ENCODE measurements at places on chromosomes 12 and 14.

GRCh38 chr12:94372461-94372860, 87.2 kb downstream of the CEP83 start:
- no peak for DNase-seq

DNA sequence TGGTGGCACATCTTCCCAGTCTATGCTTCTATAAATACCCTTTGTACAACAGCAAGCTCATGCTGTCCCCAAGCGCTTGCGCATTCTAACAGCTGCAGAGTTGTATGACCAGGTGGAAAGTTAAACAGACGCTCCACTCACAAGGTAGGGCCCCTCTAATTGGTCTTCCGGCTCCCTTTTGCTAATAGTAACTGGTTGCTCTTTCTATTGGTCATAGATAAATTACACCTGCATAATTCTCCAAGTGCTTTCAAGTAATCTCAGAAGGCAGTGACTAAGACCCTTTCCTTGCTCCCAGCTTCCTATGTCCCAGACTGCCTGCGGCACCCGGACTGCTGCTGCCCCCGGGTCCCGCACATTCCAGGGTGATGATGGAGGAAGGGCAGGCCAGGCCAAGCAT, 6.1 kb upstream of the TSPAN9 start:
- no peak for DNase-seq

DNA sequence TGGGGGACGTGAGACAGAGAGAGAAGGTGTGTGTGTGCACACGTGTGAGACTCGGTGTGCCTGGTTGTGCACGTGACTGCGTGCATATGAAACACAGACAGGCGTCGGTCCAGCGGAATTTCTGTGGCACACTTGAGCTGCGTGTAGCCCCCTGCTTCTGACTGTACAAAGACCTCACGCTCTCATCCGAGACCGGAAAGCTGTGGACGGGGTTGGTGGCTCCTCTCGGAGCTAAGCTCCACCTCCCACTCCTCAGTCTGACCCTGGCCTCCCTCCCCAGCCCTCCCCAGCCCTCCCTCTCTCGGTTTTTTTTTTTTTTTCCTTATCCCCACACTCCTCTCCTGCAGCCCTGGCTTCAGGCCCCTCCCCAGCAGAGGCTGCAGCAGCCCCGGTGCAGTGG, 8.3 kb upstream of the C14orf180 start:
- no peak for DNase-seq

DNA sequence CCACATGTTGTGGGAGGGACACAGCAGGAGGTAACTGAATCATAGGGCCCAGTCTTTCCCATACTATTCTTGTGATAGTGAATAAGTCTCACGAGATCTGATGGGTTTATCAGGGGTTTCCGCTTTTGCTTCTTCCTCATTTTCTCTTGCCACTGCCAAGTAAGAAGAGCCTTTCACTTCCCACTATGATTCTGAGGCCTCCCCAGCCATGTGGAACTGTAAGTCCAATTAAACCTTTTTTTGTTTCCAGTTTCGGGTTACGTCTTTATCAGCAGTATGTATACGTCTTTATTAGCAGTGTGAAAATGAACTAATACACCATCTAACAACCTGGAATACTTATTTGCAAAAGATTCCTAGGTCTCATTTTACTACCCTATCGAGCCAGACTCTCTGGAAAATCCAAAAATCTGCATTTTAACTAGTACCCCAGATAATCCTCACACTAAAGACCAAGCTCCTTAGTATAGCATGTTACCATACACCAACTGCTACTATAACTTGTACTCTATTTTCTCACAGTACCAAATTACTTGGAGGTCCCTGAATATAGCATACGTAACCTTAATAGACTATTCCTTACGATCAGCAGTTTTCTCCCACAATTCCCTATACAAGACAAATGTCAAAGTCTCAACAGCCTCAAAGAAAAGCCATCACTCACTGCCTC, 11.5 kb downstream of the GTF2A1 start:
- DNase-seq: no peak

GRCh38 chr12:85036733-85037132, 582 bp downstream of the LRRIQ1 start:
- no peak for DNase-seq

DNA sequence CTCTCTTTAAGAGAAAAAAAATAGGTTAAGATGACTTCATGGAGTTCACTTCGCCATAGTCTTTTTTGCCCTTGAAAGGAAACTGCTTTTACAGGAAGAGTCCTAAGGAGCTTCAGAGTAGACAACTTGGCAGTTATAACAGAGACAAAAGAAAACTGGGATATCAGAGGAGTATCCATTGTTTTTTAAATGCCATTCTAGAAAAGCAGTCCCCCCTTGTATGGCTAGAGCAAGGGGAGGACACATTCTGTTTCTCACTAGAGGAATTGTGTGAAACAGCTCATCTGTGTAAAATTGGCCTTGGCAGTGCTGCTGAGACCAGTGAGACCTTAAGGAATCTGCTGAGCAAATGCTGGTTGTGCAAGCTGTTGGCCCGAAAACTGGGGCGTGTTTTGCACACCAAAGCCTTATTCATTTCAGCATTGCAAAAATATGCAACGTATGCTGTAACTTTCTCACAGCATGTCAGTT, 128.0 kb downstream of the GPR135 start:
- no peak for DNase-seq

GRCh38 chr12:6424008-6424347, 20.8 kb upstream of the CD27 start:
- no peak for DNase-seq

DNA sequence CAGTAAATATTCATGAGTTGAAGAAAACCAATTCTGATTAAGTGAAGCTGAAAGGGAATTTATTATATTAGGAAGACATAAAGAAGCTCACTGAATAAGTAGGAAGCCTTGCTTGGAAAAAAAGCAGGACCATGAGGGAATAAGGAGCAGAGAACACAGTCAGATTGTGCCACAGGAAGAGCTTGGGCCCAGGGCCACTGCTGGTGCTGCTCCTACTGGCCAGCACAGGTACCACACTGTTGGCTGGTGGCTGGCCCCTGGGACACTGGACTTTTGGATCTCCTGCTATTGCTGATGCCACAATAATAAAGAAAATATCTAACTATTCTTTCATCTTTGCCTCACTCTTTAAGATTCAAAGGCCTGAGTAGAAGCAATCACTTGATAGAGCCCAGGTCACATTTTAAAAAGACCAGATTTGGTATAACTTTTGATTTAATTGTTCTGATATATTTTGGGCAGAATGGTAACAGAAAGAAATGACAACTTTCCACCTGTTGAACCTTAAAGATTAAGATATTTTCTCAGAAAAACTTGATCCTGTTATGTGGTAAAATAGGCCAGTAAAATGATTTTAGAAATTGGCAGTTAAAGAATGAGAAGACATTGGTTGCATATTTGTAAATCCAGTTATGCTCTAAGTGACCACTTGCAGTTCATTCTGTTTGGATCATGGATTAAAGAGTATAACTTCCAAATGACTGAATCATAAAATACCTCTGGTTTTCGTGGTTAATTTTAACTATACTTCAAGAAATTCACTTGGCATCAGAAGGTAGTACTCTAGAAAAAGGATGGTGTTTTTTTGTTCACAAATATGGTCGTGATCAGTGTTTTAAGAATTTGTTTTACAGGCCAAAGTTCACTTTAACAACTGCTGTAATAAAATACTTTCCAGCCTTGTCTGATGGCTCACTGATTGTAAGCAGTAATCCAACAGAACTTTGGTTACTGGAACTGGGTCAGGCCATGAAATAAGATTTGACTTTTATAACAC, 68.3 kb downstream of the DERA start:
- DNase-seq: no peak

DNA sequence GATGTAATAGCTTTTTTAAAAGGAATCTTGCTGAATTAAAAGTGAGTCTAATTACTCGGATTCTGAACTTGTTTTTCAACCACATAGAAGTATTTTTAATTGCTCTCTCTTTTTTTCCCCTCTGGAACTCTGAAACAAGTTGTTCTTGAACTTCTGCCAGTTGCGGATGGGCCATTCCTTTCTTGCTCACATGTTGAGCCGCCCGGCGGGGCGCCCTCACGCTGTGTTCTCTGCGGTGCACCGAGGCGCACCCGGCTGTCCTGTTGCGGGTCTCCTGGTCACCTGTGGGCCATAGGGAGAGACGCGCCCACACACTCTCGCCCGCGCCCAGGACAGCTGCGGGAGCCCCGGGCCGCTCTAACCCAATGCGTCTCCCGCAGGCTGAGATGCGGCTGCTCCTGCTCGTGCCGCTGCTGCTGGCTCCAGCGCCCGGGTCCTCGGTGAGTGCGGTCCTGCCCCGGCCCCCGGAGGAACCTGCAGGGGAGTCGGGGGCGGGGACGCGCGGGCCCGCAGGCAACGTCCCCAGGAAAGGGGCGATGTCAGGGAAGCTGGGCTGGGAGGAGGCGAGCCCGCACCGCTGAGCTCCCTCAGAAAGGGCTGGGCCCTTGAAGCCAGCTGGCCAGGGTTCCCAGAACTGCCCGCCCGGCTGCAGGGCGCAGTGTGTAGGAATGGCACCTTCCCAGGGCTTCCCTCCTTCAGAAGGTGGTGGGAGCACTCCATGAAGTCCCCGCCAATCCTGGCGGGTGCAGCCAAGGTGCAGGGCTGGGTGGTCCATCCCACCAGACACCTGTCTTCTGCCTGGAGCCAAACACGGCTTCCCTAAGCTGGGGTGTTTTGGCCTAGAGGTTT, 2.3 kb downstream of the PAPLN start:
- no peak for DNase-seq

- DNase-seq: no peak
Observed at GRCh38 chr14:102606296-102606695, 13.8 kb downstream of the RCOR1 start.

DNA sequence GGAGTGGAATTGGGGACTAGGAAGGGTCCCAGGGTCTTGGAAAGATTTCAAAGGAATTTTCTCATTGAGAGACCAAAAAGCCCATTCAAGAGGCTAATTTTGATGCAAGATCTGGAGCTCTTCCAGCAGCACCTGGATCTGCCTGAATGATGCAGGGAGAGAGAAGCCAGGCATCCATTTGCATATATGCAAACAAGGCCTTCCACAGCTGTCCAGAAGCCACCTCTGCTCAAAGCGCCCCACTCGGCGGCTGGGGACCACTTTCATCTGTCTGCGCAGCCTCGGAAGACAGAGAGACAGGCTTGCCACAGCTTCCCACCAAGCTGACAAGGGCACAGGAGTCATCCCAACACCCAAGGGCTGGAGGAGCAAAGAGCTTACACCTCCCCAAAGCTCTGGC, 295.6 kb downstream of the DPF3 start:
- no peak for DNase-seq

DNA sequence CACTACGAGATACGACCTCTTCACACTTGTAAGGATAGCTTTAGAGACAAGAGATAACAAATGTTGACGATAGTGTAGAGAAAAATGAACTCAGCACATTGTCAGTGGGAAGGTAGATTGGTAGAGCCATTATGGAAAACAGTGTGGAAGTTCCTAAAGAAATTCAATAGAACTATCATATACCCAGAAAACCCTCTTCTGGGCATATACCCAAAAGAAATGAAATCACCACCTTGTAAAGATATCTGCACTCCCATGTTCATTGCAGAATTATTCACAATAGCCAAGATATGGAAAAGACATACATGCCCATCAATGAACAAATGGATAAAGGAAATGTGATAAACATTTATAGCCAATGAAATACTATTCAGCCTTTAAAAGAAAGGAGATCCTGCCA, 499.8 kb upstream of the TBX3 start:
- no peak for DNase-seq

GRCh38 chr12:122452701-122453285, 30.3 kb upstream of the CLIP1 start:
- no peak for DNase-seq

DNA sequence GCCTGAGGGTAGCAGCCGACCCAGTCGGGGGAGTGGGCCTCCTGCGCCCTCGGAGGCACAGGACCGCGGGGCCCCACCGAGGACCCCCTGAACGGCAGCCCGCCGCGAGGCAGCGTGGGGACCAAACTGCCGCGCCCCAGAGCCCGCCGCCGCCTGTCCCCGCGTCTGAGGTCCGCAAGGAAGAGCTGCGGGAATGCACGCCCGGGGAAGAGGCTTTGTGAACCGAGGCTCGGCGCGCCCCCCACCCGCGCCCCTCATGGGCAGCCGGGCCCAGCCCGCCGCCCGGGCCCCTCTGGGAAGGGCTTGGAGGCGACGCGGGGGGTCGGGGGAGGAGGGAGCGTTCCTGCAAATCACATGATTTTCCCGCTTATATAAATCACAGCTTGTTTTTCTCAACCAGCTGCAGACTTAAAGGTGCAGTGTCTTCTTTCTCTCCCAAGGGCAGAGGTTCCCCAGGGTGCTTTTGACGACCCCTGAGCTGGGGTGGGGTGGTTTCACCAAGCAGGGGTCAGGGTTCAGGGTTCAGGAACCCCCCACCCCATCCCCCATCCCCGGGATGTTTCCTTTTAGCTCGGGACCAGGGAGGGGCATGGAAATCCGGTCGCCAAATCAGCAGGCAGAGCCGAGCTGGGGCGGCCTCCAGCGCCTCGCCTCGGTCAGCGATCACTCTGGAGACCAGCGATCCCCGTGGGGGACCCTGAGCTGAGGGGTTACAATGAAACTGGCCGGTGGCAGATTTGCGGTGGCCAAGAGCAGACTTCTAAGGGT, 44.7 kb upstream of the ATP23 start:
- no peak for DNase-seq

Data from stimulated activated CD4-positive, alpha-beta T cell treated with anti-CD3 and anti-CD28 coated beads, Interleukin-4, amount 100 ng/mL, for 1 hour (primary cell).